ENCODE measurements at places on chromosomes 6 and 20.

- no peak for DNase-seq
Observed at GRCh38 chr20:5642155-5642981, 107.8 kb upstream of the SHLD1 start.

DNA sequence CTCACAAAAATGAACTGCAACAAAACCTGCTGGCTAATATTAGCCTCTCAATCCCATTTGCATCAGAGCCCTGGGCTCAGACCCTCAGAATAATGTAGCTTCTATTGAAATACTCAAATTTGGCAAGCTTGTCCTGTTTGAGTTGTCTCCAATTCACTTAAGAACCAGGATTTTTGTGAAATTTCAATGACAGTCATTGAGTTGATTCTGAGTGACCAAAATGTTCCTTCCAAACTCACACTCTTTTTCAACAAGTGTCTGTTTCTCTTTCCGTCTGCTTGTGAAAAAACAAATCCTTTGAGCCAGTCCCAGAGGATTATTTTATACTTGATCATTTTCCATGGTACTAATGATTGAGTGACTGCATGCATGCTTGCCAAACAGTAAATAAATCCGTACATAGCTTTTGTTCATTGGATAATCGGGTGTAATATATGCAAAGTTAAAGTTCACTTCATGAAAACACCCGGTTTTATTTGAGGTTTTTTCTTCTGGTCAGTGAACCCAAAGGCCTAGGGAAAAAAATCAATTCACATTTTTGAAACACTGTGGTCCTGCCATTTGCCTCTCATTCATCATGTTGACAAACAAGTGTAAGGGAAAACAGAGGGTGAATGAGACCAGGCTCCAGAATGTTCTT lies 16.4 kb upstream of the SLC22A2 start:
- no peak for DNase-seq

- DNase-seq: no peak
Observed at GRCh38 chr6:46130666-46131065, 877 bp downstream of the ENPP4 start.

DNA sequence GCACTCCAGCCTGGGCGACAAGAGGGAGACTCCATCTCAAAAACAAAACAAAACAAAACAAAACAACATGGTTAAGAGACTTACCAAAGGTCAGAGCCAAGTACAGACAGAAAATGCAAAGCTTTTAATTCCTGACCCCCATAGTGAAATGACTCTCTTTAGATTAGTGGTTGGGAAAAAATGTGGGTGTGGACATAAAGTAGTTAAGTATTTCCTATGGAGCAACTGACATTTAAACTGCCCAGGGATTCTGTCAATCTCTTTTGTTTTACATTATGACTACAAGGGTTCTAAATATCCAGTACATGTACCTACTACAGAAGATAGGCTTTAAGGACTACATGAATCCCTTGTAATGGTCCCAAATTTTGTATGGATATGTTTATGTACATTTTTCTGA lies 75.1 kb downstream of the IRAK1BP1 start:
- DNase-seq: no peak

GRCh38 chr20:17077030-17077429 lies 149.8 kb upstream of the PCSK2 start:
- DNase-seq: no peak

DNA sequence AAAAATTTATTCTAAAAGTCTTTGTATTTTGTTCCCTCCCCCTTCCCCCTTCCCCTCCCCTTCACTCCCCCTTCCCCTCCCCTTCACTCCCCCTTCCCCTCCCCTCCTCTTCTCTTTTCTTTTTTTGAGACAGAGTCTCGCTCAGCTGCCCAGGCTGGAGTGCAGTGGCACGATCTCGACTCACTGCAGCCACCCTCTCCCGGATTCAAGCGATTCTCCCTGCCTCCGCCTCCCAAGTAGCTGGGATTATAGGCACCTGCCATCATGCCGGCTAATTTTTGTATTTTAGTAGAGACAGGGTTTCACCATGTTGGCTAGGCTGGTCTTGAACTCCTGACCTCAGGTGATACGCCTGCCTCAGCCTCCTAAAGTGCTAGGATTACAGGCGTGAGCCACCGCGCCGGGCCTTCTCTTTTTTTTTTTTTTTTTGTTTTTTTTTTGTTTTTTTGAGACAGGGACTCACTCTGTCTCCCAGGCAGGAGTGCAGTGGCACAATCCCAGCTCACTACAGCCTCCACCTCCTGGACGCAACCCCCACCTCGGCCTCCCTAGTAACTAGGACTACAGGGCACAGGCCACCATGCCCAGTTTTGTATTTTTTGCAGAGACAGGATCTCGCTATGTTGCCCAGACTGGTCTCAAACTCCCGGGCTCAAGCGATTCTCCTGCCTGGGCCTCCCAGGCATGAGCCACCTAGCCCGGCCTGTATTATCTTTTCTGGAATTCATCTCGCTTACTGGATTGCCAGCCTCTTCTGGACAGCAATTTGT lies 1.1 kb upstream of the AFG1L start:
- DNase-seq: no peak

DNA sequence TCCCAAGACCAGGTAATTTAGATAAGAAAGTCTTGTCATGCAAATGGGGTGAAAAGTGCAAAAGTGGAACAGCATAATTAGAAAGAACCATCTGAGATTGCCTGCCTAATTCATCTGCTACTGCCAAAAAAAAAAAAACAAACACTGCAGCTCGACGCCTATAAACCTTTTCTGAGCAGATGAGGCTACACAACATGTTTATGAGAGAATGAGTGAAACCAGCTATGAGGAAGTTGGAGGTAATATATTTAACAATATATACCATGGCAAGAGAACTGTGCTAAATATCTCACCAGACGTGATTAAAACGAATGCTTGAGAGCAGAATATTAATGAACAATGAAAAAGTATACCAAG lies 50.0 kb downstream of the LAMA4 start:
- DNase-seq: no peak

GRCh38 chr20:21360705-21361104 lies 36.6 kb downstream of the NKX2-4 start:
- no peak for DNase-seq

DNA sequence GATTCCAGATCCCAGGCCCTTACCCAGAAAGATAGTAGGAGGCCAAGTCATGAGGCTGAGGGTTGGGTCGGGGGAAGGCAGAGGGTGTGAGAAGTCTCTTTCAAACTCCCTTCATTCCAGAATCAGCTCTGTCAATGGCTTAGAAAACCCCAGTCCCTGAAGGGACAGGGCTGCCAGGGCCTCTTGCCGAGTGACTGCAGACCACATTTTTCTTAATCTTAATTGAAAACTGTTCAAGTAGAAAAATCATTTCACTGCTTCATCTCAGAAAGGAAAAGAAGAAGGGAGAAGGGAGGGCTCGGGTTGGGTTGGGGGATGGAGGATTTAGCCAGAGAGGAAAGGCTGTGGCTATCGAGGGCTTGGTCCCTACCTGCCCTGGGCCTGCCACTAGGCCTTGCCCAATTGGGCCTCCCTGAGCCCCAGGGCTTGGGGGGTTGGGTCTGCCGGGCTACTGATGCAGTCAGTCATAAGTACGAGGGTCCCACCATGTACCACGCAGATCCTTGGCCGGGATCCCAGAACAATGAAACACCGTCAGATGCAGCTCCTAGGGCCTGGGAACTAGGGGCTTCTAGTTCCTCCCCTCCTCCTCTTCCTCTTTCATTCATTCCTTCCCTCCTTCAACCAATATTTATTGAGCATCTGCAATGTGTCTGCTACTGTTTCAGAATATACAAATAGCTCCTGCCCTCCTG lies 44.0 kb upstream of the CTNNBL1 start:
- no peak for DNase-seq

GRCh38 chr6:109174916-109175315 lies 79.6 kb downstream of the CEP57L1 start:
- DNase-seq: no peak

DNA sequence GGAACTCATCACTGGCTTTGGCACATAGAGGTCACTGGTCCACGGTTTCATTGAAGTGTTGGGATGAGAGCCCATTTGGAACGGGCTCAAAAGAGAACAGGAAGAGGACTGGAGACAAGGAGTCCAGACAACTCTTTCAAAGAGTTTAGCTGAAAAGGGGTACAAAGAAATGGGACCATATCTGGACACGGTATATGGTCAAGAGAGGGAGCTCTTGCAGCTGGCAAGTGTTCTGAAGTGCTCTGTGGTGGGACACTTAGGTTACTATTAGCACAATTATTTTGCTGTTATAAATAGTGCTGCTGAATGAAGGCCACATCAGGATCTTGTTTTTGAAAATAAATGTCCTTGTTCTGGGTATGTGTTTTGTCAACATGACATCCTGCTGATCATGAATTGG lies 4.6 kb downstream of the SGK2 start:
- DNase-seq: no peak
